Fibroblast of upper back skin (primary cell): ENCODE measurements at places on chromosomes 12 and 14.
A peak's percentile ranks its signal among the peaks of the same experiment; 100 is the strongest.

DNA sequence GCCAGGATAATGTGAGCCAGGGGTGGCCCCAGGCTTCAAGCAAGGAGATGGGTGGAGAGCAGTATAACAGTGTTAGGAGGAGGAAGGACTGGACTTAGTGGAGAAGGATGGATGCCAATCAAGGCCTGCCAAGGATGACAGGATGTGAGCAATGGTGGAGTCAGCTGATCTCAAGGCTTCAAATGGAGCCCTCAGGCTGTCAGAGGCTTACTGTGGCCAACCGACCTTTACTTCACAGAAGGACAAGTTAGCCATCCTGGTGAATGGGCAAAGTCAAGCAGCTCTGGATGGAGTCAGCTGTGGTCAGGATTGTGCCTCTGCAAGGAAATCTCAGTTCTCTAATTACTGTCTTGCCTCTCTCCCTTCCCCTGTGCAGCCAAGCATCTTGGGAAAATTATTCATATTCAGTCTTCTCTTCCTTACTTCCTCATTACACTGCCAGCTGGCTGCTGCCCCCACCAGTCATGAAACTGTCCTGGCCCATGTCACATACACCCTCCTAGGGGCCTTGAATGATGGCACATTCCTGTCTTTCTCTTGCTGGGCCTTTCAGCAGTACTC lies 7.6 kb upstream of the STAT6 start:
- DNase-seq: no peak

- DNase-seq: no peak
Measured at GRCh38 chr12:9378430-9378835, 170.2 kb upstream of the PZP start.

DNA sequence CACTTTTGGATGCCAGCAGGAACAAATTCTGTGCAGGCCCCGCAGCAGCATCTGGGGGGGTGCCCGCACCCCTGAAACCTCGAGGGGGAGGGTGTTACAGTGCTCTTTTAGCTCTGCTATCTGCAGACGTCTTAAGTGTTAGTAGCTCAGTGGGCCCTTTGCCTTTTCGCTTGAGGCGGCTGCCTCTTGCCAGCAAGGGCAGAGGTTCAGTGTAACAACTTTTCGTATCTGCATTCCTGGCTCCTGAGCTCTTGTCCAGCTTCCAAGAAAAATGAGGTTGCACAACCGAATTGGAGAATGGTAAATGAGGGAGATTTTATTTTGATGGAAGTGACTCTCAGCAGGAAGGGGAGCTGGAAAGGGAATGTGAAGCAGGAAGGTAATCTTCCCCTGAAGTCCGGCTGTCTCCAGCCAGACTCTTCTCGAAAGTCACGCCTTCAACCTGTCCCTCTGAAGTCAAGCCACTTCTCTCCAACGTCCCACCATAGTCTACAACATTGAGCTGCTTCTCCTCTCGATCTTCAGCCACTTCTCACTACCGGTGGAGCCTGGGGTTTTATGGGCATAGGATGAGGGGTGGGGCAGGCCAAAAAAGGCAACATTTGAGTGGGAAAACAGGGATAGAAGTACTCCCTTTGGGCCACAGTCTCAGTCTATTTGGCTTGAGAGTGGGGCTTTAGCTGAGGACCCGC lies 17.8 kb downstream of the TAS2R50 start:
- peak; percentile 63 for DNase-seq

DNA sequence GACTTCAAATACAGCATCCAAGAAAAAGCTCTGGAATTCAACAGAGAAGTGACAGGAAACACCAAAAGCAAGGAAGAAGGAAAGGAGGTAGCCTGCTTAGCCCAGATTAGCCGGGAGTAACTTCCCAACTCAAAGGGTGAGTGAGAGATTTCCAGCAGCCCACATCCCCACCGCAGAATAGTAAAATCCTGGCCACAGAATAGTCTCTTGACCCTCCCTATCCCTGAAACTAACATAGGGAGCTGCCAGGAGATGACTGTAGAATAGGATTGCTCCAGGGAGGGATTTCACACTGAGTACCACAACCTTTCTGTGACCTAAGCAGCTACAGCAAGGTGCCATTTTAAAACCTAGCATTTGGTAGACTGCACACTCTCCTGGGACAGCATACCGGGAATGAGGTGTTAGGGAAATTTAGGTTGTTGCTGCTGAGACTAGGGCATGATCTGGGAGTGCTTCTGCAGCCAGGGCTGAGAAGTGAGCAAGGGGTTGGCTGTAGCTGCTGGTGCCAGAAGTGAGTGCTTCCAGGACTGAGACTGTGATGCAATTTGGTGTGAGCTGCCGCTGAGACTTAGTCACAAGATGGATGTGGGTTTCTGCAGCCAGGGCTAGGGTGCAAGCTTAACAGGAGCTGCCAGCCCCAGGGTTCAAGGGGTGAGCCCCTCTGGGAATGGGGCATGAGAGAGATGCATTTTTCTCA lies 66.0 kb downstream of the TMTC3 start:
- DNase-seq: peak; percentile 86

- peak; percentile 1 for DNase-seq
Measured at GRCh38 chr12:63403256-63403655, 252.3 kb upstream of the AVPR1A start.

GRCh38 chr12:111408686-111409402 lies 3.1 kb downstream of the SH2B3 start:
- no peak for DNase-seq

DNA sequence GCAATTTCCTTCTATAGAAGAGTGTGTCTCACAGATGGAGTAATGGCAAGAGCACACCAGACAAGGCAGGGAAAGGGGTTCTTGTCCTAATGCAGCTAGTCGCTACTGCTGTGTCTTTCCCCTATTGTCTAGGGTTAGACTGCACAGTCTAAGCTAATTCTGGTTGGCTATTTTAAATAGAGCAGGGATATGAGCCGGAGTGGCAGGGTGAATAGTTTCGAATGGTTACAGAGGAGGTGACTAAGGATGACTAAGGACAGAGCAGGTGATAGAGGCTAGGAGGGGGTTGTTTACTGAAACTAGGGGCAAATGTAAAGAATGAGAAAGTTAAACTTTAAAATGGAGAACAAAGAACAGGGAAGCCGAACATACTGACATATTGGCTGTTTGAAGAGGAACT lies 25.6 kb upstream of the CPNE8 start:
- no peak for DNase-seq

GRCh38 chr14:33812601-33813000 lies 138.3 kb downstream of the EGLN3 start:
- DNase-seq: no peak
